ENCODE measurements at places on chromosomes 16 and 17. TPM values are rescaled to one million over a fixed set of nuclear protein-coding genes. Genes with fewer than 3 reads are reported as not detected.

The CD300LB gene
- not detected for total RNA-seq

The SLC16A5 gene
- 61.5 TPM for total RNA-seq

The PRSS21 gene
- 7.6 TPM for total RNA-seq

The NPIPA7 gene
- total RNA-seq: 4.9 TPM

The TMEM235 gene
- total RNA-seq: not detected

The PPL gene
- 364 TPM for total RNA-seq

The WNT3 gene
- total RNA-seq: 73.2 TPM

The FOXF1 gene
- total RNA-seq: not detected

The KRTAP1-5 gene
- 1.6 TPM for total RNA-seq

The BICDL2 gene
- total RNA-seq: 58.4 TPM

The KRT32 gene
- total RNA-seq: 0.40 TPM

The SLC13A2 gene
- 9.7 TPM for total RNA-seq

DNA sequence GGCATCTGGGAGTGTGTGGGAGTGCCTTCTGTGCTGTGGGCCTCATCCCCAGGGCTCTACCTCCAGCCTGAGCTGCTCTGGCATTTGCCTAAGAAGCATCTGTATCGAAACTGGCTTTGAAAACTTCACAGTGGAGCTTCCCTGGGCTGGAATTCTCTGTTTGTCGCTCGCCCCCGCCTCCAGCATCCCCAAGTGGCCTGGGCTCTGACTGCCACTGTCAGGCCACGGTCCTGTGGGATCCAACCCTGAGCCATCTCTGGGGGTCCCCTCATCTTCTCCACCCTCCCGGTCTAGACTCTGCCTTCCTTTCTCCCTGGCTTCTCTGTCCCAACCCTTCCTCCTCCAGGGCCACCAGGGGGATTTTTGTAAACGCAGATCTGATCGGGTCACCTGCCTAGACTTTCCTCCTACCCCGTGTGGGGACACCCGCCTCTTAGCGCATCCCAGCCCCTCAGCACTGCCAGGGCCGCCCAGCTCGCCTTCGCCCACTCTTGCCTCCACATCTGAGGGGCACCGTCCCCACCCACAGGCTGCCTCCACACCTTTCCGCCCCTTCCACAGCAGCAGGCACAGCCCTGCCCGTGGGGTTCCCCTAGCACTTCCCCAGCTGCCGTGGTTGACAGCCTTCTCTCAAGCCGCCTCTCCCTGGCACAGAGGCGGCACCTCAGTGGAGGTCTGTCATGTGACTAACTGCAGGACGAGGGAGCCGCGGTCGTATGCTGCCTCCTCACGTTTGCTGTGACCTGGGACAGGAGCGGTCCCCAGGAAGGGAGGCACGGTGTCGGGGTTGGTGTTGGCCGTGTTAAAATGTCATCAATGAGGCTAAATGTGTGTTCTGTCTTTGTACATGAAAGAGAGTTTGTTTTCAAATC is 12.0 kb downstream of the TBC1D24 start:
- DNase-seq: no peak

GRCh38 chr16:78778101-78779004 is 678.9 kb downstream of the WWOX start:
- DNase-seq: no peak

- no peak for DNase-seq
These were observed 32.0 kb downstream of the SLC6A4 start for GRCh38 chr17:30203471-30203981.

DNA sequence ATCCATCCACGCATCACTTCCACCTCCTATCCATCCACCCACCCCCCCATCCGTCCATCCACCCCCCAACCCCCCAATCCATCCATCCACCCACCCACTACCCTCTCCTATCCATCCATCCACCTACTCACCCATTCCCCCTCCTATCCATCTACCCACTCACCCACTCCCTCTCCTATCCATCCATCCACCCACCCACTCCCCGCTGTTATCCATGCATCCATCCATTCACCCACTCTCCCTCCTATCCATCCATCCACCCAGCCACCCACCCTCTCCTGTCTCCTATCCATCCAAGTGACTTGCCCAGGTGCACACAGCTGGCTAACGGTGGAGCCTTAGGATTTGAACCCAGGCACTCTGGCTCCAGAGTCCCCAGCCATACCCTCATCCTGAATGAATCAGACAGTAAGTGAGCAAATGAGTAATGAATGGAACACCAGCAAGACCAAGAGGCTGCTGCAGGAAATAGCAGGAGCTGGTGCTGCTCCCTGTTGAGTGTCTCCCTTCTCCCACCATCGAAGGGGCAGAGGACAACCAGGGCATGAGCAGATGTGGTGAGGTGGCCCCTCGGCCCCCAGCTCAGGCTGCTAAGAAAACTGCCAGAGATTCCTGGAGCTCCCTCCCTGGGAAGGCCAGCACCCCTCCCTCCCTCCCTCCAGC is 62.5 kb downstream of the LITAF start:
- DNase-seq: no peak

- DNase-seq: no peak
These were observed 50.2 kb downstream of the CFDP1 start for GRCh38 chr16:75383141-75383540.

- no peak for DNase-seq
These were observed 364.4 kb downstream of the C16orf95 start for GRCh38 chr16:86952769-86953168.

DNA sequence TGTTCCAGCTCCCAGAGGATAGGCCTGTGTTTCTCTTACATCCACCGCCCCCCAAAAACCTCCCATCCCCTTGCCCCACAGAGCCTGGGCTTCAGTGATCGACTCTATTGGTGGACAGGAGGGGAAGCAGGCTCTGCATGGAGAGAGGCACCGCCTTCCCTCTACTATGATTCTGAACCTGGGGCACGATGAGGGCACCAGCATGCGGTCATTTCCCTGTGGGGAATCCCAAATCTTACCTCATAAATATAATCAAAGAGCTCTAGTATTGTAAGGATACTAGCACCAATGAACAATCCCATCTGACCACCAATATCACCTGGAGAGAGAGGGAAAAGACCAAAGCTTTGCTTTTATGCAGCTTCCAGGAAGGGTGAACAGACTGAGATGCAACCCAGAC is 25.7 kb downstream of the SPACA3 start:
- DNase-seq: no peak

- DNase-seq: no peak
These were observed 28.6 kb downstream of the TRPV3 start for GRCh38 chr17:3528880-3529511.

- no peak for DNase-seq
These were observed 243 bp downstream of the RND2 start for GRCh38 chr17:43025290-43025657.

DNA sequence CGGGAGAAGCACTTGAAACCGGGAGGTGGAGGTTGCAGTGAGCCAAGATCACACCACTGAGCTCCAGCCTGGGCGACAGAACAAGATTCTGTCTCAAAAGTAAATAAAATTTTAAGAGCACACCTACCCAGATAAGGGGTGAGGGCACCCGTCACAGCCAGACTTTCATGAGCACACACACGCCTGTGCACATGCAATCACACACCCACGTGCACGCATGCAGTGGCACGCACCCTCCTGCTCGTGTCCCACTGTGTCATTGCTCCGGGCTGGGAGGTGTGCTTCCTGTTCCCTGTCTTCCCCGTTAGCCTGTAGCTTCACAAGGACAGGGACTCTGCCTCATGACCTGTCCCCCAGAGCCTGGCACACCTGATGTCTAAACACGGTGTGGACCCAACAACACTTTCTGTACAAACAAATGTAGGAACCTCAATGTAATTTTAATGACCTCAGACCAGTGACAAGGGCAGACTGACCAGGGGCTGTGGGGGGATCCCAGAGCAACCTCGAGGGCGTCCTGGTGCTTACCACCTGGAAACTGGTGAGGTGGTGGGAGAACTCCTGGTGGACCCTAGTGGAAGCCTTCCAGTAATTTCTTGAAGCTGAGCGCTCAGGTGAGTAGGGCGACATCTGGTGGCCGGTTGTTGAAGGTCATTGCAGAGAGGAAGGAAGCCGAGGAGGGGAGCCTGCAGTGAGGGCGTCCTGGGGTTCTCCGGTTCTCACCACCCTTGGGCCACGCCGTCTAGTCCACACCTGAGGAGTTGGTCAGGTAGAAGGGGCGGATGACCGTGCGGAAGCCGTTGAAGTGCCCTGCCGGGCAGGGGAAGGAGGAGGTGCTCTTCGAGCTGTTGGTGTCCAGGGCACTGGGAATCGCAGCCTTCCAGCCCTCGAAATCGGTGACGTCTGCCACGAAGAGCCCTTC is 8.6 kb downstream of the LGALS3BP start:
- DNase-seq: peak; percentile 91

GRCh38 chr17:14308636-14308964 is 7.7 kb downstream of the HS3ST3B1 start:
- DNase-seq: no peak

DNA sequence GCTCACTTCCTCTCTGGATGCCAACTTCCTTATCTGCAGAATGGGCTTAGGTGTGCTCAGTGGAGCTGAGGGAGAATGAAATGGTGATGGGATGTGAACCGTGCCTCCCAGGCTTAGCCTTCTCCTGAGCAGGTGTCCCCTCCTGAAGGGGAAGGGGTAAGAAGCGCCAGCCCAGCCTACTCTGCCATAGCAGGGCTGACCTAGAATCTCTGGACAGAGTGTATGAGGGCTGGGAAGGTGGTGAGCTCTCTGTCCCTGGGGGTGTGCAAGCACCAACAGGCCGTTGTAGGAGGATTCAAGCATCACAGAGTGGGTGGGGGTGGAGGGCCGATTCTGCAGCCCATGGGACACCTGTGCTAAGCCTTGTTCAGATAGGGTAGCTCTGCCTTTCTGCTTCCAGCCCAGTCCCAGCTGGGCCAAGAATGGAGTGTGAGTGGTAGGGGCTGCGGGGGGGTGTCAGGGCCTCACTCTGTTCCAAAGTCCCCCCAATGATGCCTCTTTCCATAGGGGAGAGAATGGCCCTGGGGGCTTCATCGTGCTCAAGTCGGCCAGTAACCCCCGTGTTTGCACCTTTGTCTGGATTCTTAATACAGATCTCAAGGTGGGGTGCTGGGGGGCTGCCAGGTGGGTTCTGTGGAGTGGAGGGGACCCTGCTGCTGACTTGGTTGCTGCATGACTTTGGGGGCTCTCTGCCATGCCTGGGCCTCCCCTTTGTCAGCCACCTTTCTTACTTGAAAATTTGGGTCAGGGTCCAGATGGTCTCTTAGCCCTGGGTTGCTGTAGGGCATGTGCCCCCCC is 3.2 kb upstream of the TCAP start:
- DNase-seq: no peak

- DNase-seq: no peak
These were observed 16.1 kb upstream of the ARHGAP44 start for GRCh38 chr17:12773153-12773552.

DNA sequence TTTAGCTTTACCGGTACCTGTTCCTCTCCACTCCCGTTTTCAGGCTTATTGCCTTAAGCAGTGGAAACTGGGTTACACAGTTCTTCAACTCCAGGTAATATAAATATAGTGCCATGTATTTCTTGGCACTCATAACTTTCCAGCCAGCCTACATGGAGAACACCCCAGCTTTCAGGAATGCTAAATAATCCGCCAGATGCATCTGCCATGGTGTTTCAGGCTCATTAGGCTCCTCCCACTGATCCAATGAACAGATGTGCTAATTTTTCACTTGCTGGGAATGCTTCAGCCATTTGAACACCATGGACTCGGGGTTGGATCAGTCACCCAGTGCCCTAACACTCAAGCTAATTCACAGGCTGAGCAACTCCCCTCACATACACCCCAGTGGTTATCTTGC is 4.6 kb downstream of the ANKFN1 start:
- no peak for DNase-seq

- no peak for DNase-seq
These were observed 77.0 kb downstream of the CACNG1 start for GRCh38 chr17:67121316-67121891.

- DNase-seq: no peak
These were observed 7.6 kb downstream of the SPNS2 start for GRCh38 chr17:4506175-4506813.

GRCh38 chr16:21656795-21657768 is 4.7 kb upstream of the IGSF6 start:
- DNase-seq: no peak

DNA sequence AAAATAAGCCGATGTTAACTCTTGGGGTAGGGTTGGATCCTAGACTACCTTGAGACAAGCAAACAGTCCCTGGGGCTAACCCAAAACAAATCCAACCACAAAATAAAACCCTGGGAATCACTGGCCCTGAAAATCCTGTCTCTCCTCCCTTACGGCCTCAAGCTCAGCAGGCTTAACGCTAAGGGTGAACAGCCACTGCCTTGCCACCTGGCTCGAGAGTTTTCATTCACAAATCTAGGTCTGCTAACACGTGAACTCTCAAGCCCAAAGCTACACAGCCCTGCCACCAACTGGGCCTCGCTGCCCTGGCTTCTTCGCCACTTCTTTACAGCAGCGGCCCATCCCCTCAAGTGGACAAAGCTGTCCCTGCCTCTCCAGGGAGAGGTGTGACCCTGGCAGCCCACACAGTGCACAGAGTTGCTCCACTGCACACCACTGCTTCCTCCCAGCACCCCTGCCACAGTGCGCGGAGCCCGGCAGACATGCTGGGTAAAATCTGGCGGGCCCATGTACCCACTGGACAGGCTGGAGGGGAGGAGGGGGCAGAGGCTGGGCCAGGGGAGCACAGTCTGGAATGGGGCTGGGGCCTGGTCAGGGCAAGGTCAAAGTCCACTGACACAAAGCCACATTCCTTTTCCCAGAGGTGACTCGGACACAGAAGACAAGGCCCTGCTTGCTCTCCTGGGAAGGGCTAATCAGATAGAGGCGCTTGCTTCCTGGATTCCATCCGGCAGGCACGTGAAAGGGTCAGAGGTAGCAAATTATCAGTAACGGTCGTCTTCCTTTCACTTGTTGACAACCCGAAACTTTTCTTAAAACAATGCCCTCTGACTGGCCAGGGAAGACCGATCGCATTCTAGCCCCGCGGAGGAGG is 996 bp downstream of the PCYT2 start:
- DNase-seq: no peak

All from suprapubic skin (tissue), 4 donors.